Cardiac septum (tissue), 1 donor: ENCODE measurements at places on chromosomes 7 and 10.

DNA sequence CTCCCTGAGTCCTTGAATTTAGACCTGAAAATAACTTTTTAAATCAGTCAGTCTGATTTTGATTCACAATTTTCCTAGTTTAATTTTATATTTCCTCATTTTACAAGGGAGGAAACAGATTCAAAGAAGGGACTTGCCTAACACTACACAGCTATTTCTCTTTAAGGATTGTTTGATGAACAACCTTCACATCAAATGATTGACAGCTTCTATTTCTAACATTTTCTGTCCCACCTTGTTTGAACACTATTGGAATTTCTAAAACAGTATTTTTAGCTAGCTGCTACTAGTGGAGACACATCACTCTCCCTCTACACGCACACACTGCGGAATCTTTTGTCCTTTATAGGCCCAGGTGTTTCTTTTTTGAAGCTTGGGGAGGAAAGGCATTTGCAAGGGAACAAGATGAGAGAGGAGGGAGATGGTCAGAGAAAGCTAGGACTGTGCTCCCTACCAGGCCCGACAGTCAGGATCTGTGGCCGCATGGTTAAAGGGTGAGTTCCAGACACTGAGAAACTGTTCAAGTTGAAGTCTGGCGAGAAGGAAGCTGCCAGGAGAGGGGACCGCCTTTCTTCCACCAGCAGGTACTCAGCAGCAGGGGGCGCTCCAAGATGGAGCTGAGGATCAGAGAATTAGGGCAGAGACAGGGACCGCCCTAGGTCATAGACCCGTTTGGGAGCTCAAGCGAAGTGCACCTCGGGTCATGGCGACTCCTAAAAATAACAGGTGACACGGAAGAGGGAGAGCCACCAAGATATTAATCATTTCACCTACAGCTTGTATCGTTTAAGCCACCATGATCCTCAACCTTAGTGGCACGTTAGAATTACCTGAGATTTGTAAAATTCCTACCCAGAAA, 49.7 kb downstream of the DNAJC12 start:
- DNase-seq, result no peak

DNA sequence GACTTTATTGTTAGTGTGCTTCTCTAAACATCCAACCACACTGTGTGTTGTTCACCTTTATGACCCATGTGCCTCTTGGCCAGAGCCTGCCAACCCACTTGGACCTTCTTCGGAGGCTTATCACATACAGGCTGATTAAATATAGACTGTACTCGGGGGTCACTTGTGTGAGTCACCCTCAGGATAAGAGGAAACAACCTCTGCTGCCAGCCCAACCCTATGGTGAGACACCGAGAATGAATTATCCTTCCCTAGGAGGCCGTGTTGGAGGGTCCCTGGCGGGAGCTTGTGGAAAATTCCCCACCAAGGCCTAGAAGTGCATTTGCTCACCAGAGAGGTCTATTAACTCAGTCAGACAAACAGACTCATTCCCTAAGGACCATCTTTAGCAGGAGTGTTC, 63.0 kb downstream of the FAS start:
- no peak for DNase-seq

DNA sequence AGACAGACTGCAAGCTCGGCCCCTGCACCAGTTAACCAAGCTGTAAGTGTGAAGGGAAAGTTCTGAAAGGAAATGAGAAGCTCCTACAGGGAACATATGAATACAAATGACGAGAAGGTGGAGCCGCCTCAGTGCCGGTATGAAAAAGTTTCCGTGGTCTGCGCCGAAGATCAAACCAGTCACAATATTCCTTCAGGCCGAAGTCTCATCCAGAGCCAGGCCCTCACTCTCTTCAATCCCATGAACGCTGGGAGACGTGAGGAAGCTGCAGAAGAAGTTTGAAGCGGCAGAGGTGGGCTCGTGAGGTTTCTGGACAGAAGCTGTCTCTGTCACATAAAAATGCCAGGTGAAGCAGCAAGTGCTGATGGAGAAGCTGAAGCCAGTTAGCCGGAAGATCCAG, 71.9 kb downstream of the CFAP46 start:
- no peak for DNase-seq

DNA sequence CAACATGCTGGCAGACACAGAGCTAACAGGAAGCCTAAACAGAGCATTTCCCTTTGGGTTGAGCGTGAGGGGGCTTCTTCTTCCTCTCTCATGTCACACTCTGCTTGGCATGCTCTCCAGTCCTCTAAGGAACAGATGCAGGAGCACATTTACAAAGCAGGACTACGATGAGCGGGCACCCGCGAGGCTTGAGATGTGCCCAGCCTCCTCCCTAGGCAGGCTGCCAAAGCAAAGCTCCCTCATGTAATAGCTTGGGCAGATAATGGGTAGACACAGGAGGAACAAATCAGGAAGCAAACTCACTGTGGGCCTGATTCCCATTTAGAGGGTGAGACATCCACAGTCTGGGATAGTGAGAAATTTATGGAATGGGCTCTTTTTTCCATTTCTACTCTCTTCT, 519.1 kb downstream of the NRG3 start:
- DNase-seq, result no peak

DNA sequence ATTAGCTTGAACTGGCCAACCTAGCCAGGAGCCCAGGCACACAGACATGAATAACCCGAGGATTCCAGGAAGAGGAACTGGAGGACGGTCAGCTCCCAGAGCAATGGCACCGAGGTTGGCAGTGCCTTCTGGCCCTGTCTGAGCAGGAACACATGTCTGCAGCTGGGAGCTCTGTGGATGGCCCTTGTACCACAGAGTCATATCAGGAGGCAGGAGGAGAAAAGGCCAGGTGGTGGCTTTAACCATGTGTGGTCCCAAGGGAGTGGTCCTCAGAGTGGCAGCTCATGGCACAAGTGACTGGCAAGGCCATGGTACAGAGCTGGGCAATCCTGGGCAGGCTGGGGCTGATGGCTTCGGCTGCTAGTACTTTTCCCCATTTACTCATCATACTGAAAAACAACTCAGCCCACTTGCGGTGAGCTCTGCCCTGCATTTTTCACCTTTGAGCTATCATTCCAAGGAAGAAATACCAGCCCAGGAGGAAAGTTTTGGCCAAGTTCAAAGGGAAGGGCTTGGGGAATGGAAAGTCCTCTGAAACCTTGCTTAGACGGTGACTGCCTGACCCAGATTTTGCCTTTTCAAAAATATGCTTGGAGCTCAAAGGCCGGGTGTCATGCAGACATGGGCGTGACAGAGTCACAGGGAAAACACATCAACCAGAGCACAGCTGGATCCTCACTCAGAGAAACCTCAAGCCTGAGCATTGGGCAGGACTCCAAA, 25.7 kb upstream of the LOXL4 start:
- DNase-seq, result no peak

- DNase-seq, result no peak
Observed at GRCh38 chr10:88154596-88155250, 291.3 kb downstream of the PTEN start.

DNA sequence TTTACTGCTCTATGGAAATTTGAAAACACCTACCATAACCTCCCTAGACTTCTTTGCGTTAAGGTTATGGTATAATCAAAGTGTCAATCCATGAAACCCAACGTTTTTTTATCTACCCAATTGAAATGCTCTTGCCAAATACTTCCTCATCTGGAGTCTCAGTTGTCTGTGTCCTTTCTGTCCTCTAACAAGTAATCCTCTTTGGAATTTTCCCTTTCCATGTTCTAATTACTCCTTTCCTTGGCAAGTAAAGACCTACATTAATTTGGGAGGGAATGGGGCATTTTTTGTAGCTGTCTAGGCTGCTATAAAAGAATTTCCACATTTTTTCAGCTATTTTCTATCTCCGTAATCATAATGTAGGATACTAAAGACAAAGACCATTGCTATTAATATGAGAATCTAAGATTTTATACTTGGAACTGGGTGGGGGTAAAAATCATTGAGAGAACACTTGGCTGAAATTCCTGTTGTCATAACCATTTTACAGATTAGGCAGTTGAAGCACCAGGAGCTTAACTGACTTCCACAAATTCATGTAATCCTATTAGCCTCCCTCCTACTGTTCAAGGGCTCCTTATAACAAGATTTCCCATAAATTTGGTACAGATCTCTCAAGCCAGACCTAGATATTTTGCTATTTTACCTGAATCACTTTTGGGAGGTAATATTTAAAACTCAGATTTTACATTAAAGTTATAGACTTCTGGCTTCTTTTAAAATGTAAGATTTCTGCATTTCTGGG, 1307.6 kb downstream of the XPNPEP1 start:
- DNase-seq, result no peak

DNA sequence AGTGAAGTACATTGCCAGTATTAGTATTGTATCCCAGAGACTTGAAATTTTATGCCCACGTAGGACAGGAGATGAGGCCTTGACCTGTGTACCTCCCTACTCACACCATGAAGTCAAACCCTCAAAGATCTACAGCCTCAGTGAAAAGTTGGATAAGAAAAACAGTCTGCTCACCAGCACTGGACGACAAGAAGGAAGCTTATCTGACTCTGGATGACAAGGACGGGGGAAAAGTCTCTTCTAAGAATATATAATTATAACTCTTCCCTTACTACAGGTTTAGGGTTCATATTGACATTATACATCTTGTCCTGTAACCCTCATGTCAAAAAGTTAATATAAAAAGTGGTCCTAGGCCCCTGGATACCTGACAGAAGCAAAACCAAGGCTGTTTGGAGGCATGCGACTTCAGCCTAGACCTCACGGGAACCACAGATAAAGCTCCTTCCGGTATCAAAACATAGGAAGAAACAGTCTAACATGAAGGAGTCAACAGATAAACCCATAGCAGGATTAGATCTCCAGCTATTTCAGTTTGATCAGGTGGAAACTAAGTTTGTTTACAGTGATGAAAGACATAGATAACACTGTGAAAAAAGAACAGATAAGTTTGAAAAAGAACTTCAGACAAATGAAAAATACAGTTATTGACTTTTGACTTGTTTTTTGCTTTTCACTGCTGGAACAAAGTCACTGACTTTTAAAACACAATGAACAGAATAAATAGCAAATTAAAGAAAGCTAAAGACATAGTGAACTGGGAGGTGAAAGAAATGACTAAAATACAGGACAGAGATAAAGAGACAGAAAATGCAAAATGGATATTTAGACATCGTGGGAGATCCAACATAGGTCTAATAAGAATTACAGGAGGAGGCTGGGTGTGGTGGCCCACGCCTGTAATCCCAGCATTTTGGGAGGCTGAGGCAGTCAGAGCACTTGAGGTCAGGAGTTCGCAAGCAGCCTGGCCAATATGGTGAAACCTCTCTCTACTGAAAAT, 145.9 kb downstream of the PHTF2 start:
- no peak for DNase-seq

GRCh38 chr7:117019786-117020590, 66.7 kb downstream of the ST7 start:
- peak; percentile 90 for DNase-seq

GRCh38 chr10:60944058-60944909, at the start of gene RHOBTB1:
Gene RHOBTB1, minus strand, starts transcription at chr10:60944185. Its CDS starts 32,643 bp downstream, at chr10:60911542.
- DNase-seq, result peak; percentile 90

DNA sequence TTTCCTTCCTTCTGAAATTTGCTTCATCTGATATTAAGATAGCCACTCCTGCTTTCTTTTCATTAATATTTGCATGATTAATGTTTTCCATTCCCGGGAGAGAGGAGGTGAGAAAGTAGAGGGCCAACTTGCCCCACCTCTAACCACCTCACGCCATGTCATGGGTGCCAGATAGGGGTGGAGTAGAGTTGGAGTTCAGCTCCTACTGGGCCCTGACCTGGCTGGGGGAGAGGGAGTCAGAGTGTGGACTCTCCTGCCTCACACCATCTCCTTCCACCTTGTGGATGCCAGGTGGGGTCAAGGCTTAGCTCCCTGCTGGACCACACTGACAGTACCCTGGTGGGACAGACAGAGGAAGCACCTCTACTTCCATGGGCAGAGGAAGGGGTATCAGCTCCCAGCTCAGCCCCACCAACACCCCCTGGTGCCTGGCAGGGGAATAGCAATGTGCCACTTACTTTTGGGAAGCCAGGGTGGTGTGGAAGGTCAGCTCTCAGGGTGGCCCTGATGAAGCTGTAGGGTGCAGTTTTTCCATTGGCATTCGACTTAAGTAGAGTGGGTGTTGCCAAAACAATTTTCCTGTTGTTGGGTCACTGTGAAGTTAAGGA, 28.0 kb downstream of the CHST12 start:
- no peak for DNase-seq

DNA sequence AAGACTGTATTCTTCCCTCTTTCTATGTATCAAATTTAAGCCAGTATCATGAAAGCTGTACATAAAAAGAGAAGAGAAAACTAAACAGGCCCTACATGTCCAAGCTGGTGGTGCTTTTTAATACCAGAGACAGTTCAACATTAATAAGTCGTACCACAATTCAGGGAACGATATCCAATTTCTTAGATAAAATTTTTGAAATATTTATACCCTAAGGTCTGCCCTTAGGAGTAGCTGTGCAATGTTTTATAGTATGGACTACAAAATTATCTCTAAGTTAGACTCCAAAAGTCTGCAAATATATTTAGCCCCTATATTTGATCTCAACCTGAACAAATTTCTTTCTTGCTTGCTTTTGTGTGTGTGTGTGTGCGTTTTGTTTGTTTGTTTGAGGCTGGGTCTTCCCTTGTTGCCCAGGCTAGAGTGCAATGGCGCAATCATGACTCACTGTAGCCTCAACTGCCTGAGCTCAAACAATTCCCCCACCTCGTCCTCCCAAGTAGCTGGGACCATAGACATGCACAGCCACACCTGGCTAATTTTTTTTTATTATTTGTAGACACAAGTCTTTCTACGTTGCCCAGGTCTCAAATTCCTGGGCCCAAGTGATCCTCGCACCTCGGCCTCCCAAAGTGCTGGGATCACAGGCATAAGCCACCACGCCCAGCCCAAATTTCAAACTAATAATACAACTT, 13.2 kb downstream of the ARHGAP19 start:
- no peak for DNase-seq
